ENCODE measurements at places on chromosomes 16 and 17.

DNA sequence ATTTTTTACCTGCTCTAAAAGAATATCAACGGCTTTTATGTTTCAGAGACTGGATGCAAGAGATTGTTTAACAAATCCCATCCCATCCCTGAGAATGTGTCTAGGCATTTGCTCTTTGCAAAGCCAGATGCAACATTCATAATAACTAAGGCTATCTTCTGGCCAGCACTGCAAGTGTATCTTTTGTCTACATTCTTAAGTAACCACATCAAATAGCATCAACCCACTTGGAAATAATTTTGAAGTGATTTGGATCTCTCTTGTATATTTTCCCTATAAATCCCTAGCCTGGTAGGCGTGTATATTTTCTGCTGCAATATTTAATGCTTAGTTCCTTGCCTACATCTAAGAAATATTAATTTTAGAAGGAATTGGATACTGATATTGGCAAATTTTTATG lies 64.3 kb downstream of the PIGL start:
- no peak for DNase-seq

DNA sequence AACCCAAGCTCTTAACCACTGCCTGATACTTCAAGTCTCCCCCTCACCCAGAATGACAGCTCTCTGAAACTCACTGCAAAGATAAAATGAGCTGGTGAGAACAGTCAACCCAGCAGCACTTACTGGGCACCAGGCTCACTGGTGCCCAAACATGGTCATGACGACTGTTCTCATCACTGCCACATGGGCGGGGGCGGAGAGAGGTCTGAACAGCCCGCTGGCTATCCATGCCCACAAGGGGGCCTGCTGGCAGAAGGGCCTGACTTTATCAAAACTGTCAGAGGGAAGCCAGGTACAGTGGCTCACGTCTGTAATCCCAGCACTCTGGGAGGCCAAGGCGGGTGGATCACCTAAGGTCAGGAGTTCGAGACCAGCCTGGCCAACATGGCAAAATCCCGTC lies 4.0 kb downstream of the MYBBP1A start:
- DNase-seq, result no peak

- DNase-seq, result no peak
Observed at GRCh38 chr17:56594320-56595107, 1.0 kb downstream of the NOG start.

DNA sequence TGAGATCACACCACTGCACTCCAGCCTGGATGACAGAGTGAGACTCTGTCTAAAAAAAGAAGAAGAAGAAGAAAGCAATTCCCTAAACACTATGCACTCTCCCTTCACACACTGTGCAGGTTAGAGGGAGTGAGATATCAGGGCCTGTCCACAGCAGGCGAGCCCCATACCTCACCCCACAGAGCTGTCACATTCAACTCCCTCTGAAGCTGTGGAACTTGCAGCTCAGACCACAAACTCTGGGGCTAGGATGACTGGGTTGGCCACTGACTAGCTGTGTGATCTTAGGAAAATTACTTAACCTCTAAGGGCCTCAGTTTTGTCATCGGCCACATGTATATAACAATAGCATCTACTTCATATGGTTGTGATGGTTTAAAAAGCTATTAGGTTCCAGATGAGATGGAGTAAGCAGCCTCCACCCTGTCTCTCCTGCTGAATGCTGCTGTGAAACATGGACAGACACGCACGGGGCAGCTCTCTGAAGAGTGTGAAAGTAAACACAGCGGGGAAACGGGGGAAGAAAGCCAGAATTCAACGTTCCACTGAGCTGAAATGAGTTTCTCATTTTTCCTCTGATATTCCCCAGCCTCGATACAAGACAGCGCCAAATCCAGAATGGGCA lies 13.6 kb upstream of the PYY start:
- no peak for DNase-seq

DNA sequence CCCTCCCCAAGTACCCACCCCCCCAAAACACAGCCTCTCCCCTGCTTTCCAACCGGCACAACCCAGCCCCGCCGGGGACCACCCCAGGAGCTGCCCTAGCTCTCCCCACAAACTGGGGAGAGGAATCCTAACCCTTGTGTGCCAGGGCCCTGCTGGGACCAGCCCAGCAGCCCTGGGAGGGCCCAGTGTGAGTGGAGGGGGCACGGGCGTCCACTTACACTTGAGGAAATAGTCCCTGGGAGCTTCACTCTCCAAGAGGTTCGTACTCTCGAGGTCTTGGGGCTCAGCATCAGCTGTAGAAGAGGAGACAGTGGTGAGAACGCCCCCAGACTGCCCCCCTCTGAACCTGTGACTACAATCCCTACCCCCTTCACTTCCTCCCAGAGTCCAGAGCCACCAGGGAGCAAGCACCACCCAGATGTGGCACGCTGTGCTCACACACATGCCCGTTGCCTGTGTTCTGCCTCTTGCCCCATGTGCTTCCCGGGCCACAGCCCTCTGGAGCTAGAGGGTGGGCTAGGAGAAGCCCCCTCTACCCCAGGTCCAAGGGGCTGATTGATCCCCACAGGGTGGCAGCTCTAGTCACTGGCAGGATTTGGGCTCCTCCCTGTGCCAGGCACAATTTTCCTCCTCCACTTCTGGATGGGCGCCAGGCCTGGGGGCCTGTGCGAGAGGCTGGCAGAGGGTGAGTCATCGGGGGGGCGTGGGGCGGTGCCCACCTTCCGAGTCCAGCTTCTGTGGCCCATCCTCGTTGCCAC lies 3.0 kb downstream of the TRIM47 start:
- no peak for DNase-seq

DNA sequence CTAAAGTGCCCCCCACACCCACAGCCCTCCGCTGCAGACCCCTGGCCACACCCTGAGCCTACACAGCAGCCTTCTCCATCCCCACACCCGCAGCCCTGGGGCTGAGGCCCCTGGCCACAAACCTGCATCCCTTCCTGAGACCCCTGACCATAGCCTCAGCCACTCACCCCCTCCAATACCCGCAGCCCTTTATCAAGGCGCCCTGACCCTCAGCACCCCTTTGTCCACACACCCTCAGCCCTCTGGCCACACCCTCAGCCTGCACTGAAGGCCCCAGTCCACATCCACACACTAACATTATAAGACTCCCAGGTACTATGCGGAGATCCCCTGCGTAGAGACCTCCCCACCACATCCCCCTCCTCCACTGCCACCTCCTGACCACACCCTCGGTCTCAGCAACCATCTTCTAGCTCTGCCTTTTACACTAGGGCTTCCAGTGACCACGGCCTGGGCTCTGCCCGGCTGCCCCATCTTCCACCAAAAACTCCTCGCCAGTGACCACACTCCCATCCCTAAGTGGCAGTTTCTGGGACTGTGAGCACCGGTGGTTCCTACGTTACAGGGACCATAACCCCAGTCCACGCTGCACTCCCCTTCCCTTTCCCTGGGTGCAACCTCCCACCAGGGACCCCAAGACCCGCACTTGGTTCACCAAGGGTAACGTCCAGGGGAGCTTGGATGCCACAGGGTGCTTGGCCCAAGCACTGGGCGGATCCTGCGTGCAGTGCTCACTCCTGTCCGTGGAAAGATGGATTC lies 818 bp downstream of the TPPP3 start:
- DNase-seq, result no peak

Data from stimulated activated CD4-positive, alpha-beta T cell treated with anti-CD3 and anti-CD28 coated beads, Interleukin-1b, Interleukin-23, amount 100 ng/mL, for 24 hours (primary cell).